ENCODE measurements at places on chromosomes 3 and 15. TPM values are rescaled to one million over a fixed set of nuclear protein-coding genes. Genes with fewer than 3 reads are reported as not detected.
A peak's percentile ranks its signal among the peaks of the same experiment; 100 is the strongest.

GRCh38 chr3:196998966-196999760, 30.5 kb downstream of the MELTF start:
- no peak for DNase-seq

DNA sequence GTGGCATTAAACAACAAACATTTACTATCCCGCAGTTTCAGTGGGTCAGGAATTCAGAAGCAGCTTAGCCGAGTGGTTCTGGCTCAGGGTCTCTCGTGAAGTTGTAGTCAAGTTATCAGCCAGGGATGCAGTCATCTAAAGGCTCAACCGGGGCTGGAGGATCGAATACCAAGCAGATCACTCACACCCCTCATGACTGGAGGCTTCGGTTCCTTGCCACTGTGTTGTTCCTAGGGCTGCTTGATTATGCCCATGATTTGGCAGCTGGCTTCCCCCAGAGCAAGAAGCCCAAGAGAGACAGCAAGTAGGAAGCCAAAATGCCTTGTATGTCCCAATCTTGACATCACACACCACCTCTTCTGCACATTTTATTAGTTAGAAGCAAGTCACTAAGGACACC, 33.9 kb upstream of the CDCP1 start:
- DNase-seq: no peak

PAQR5 gene
- 0.05 TPM for total RNA-seq

DNA sequence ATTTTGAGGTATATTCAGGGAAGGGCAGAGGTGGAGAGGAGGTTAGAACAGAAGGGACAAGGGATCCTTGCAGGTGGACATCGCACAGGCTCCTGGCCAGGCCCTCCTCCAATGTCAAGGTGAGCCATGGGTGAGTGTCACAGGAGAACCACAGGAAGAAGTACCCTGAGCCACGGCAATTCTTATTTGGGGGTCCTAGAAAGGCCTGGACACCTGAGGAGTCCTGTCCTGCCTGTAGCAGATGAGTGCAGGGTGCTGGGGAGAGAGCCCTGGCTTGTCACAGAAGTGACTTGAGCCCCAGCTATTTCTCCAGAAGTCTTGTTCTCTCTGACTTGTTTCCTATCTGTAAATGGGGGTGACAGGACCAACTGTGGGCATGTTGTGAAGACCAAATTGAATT, 4.3 kb downstream of the SLC6A20 start:
- DNase-seq: no peak

DNA sequence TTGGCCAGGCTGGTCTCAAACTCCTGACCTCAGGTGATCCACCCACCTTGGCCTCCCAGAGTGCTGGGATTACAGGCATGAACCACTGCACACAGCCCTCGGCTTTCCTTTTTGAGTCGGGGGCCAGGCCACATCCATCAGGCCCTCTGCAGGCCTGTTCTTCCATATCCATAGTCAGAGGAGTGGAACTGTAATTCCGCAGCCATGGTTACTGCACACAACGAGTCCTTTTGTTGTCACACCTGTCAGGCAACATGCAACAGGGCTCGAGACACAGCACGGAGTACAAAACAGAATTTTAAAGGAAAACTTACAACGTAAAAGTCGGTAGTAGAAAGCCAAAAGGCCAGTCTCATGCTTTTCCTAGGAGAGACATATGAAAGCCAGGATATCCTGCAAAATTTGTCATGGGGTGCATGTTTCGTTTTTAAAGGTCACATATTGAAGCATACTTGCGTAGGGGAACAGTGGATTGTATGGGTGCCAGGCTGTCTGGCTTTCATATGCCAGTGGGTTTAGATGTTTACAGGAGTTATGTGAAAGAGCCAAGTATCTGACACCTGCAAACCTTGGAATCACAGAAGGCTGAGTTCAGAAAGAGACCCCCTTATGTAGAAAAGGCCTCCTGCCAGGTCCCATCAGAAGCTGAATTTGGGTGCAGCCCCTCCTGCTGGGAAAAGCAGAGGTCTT, 63.2 kb upstream of the LPP start:
- DNase-seq: no peak

- DNase-seq: no peak
Measured at GRCh38 chr3:158379517-158379916, 191.5 kb upstream of the MLF1 start.

CKMT1A gene
- total RNA-seq: 0.33 TPM

IMPG2 gene
- total RNA-seq: 0.12 TPM

GRCh38 chr15:72368899-72369298, 6.9 kb downstream of the HEXA start:
- no peak for DNase-seq

- no peak for DNase-seq
Measured at GRCh38 chr3:64295594-64295993, 70.3 kb upstream of the PRICKLE2 start.

- DNase-seq: no peak
Measured at GRCh38 chr15:95880630-95881029, 449.9 kb upstream of the NR2F2 start.

DNA sequence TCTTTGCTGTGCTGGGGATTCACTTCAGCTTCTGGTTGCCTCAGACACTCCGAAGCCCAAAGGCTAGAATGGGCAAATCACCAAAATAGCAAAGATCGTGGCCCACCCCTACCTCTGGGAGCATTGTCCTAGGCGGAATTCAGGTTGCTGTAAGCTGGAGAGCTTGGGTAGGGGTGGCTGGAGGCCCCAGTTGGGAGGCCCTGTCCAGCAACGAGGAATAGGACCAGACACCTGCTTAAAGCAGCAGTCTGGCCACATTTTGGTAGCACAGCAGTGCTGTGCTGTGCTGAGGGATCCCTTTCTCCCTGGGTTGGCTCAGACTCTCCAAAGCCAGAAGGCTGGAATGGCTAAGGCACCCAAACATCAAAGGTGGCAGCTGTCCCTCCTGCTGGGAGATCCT, 99.3 kb downstream of the CLDN1 start:
- DNase-seq: no peak

GRCh38 chr3:62319570-62320243, 53.6 kb downstream of the FEZF2 start:
- no peak for DNase-seq

DNA sequence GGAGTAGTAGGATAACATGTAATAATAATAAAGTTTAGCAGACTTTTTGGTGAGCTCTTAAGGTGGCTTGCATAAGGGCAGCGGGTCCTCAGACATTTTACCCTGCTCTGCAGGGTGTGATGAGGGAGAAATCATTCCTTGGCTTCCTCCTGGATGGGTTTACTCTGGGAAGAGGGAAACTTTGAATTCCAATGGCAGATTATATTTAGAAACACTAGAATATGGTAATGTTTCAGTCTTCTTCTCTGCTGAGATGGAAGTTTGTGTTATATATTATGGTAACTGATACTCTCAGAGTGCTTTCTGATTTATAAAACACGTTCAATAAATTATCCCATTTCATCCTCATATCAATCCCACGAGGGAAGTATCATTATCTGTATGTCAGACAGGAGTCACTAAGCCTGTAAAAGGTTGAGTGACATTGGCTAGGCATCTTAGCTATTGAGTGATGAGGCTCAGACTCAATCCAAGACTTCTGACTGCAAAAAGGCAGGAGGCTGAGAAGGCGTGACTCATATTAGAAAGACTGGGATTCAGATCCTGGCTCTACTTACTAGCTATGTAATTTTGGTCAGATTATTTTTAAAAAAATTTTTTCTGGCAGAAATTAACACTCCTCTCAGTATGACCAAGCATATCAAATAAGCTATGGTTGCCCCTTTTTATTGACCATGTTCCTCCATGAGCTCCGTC, 19.3 kb downstream of the PDIA5 start:
- no peak for DNase-seq

GOLGA6L10 gene
- 0.97 TPM for total RNA-seq

DNA sequence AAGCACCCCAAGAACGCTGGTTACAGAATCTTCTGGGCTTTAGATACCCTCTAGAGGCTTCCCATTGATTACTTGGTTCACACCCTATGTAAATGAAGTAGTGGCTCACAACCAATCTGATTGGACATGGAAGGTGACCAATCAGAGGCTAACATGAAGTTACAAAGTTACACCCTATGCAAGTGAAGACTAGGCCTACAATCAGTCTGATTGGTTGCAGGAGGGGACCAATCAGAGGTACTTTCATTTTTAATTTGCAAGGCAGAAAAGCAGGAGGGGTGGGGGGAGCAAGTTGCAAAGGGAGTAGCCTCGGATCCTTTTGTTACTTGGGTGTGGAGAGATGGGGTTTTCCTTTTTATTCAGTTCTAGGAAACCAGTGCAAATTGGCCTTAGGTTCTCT, 11.1 kb upstream of the RTP2 start:
- DNase-seq: peak; percentile 16

- no peak for DNase-seq
Measured at GRCh38 chr3:99776516-99777209, 41.0 kb upstream of the CMSS1 start.

GRCh38 chr3:185070491-185071286, 82.2 kb downstream of the C3orf70 start:
- no peak for DNase-seq

DYNC1LI1 gene
- total RNA-seq: 31.8 TPM

TRPM7 gene
- total RNA-seq: 40.7 TPM

LINGO1 gene
- not detected for total RNA-seq

AMT gene
- 3.6 TPM for total RNA-seq

- DNase-seq: no peak
Measured at GRCh38 chr3:53259427-53260259, 3.8 kb upstream of the TKT start.

- DNase-seq: no peak
Measured at GRCh38 chr3:72973031-72973723, 23.4 kb upstream of the PPP4R2 start.

TGFBR2 gene
- 45.5 TPM for total RNA-seq

Data from activated CD4-positive, alpha-beta T cell treated with anti-CD3 and anti-CD28 coated beads for 36 hours (primary cell).